Motor neuron (in vitro differentiated cells): ENCODE measurements at places on chromosomes 1 and 21.

- ATAC-seq = no peak
These were observed 15.8 kb downstream of the TP73 start for GRCh38 chr1:3668148-3668547.

DNA sequence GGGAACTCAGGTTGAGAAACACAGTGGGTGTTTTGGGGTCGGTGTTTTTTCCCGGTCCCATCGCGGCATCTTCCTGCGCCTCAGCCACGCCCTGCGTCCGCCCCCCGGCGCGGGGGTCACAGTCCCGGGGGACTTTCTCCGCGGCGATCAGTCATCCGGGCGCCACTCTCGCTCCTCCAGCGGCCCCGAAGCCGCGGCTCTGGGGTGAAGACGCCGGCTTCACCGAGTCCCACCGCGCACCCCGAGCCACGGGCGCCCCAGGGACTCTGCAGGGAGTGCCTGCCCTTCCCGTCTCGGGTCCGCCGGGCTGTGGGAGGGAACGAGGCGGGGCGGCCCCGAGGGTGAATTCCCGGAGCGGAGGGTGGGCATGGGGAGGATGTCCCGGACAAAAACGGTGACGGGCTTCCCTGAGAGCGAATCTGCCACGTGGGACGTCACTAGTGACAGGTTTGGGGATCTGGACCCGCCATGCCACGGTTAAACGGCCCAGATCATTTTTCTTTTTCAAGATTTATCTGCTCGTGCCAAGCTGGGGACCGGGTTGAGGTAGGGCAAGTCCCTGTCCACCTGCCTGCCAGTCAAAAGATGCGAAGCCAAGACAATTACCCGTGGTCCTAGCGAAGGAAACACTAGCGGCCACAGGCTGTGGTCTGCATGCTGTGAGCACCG is 717 bp upstream of the BATF3 start:
- ATAC-seq = peak; percentile 35

- no peak for ATAC-seq
These were observed 543 bp downstream of the KRTAP12-4 start for GRCh38 chr21:44653656-44654575.

- ATAC-seq = no peak
These were observed 88.5 kb downstream of the TTLL7 start for GRCh38 chr1:83910461-83910860.

- no peak for ATAC-seq
These were observed 464.8 kb upstream of the USP24 start for GRCh38 chr1:55679971-55680370.

DNA sequence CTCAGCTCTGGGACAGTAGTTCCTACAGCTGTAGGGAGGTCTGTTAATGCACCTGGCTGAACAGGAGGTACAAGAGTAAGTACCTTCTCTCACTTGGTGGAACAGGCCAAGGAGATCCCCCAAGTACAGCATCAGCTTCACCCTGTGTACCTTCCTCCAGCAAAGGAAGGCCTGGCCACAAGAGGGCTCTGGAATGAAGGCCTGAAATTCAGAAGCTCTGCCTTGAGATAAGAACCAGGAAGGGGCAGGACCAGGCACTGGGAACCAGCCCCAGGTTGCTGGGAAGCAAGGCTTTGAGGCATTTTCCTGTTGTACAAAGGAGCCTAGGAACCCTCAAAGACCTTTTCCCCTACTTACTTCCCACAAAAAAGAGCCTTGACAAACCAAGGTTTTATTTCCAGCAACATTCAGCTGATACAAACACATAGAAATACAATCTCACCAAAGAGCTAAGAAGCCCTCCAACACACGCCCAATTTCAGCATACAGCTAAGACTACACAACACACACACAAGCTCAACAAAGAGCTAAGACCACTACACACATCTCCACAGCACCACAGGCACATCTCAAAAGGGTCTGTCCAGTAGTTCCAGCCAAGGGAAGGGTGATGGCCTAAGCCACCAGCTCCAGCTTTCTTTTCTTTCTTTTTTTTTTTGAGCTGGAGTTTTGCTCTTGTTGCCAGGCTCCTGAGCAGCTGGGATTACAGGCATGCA is 23.5 kb downstream of the F11R start:
- peak; percentile 57 for ATAC-seq

- ATAC-seq = no peak
These were observed 67.3 kb downstream of the URB2 start for GRCh38 chr1:229693129-229693900.

- ATAC-seq = peak; percentile 46
These were observed 859 bp upstream of the LRRC8B start for GRCh38 chr1:89523572-89524368.

GRCh38 chr1:24483441-24483840 is 19.2 kb upstream of the RCAN3 start:
- no peak for ATAC-seq

DNA sequence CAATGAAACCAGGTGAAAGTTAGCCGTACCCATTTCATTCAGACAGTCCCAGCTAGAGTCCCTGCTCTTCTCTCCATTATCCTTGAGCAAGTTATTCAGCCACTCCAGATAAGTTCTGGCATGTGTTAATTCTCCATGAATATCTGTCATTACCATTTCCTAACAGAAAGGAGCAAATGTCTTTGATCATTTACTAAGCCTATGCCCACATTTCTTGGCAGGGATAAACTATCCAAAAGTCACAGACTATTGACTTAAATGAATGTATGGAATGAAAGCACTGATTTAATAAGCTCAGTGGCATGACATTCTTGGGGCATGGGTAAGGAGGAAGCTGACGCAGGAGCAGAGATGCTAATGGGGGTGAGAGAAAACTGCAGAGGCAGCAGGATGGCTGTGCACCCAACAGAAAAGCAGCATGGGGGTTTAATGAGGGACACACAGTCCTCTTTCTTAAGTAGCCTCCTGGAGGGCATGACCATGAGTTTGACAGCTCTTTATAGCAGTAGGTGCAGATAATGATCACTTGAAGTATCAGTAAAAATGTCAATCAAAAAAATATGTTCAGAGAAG is 17.6 kb upstream of the DHCR24 start:
- ATAC-seq = peak; percentile 94

- no peak for ATAC-seq
These were observed 151.6 kb downstream of the NPHP4 start for GRCh38 chr1:5840551-5841001.

DNA sequence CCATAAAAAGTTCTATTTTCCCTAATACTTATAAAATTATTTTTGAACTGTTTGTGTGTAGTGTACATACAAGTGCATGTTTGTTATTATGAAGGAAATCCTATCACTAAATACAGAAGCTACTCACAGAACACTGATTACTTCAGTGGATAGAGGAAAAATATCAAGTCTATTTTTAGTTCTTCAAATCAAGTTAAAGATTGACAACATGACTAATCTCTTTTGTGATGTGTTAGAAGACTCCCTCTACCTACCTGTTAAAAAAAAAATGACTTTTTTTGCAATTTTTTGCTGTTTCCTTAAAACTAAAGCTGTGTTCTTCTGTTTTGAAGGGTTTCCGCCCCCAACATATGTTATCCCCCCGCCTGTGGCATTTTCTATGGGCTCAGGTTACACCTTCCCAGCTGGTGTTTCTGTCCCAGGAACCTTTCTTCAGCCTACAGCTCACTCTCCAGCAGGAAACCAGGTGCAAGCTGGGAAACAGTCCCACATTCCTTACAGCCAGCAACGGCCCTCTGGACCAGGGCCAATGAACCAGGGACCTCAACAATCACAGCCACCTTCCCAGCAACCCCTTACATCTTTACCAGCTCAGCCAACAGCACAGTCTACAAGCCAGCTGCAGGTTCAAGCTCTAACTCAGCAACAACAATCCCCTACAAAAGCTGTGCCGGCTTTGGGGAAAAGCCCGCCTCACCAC is 45.5 kb downstream of the NCF2 start:
- ATAC-seq = peak; percentile 13

GRCh38 chr1:12502336-12503109 is 115.5 kb downstream of the DHRS3 start:
- ATAC-seq = no peak

- ATAC-seq = peak; percentile 10
These were observed 34.6 kb upstream of the DIP2A start for GRCh38 chr21:46424039-46424591.

GRCh38 chr1:197915862-197916499 is 1.2 kb upstream of the LHX9 start:
- ATAC-seq = peak; percentile 58

DNA sequence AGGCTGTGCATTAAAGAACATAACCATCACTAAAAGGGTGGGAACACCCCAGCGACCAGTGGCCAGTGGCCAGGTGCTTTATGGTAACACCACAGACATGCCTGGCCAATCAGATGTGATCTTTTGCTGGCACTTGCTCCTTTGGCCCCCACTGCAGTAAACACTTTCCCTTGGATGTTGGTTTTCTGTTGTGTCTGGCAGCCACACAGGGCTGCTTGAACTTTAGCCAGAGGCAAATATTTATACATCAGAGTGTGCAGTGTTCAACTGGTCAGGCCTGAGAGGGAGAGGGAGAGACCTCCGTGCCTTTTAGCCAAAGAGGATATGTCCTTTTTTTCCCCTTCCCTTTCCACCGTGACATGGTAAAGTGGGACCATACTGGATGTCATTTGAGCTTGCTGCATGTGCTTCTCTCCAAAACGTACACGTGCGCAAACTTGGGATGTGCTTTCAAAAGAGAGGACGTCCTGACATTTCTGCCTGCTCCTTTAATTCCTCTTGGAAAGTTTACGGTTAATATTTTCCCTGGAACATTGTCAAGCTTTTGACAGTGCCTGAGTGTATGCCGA is 101.2 kb downstream of the NFIA start:
- peak; percentile 16 for ATAC-seq

DNA sequence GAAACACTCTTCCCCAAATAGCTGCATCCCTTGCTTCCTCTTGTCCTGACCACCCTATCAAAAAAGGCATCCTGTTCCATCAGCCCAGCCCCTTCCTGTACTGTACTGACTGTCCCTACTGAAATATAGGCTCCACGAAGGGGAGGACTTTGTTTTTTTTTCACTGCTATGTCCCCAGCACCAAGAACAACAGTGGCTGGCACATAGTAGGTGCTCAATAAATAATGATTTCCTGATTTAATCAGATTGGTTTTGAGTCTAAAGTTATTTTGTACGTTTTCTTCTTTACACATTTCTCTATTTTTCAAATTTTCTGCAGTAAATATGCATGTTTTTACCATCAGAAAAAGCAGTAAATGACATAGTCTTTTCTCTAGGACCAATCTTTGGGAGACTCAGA is 73.9 kb downstream of the CD58 start:
- no peak for ATAC-seq

GRCh38 chr21:46154955-46155513 is 345 bp downstream of the FTCD start:
- no peak for ATAC-seq
